ENCODE measurements at places on chromosomes 7 and 10. TPM values are rescaled to one million over a fixed set of nuclear protein-coding genes. Genes with fewer than 3 reads are reported as not detected.

DNA sequence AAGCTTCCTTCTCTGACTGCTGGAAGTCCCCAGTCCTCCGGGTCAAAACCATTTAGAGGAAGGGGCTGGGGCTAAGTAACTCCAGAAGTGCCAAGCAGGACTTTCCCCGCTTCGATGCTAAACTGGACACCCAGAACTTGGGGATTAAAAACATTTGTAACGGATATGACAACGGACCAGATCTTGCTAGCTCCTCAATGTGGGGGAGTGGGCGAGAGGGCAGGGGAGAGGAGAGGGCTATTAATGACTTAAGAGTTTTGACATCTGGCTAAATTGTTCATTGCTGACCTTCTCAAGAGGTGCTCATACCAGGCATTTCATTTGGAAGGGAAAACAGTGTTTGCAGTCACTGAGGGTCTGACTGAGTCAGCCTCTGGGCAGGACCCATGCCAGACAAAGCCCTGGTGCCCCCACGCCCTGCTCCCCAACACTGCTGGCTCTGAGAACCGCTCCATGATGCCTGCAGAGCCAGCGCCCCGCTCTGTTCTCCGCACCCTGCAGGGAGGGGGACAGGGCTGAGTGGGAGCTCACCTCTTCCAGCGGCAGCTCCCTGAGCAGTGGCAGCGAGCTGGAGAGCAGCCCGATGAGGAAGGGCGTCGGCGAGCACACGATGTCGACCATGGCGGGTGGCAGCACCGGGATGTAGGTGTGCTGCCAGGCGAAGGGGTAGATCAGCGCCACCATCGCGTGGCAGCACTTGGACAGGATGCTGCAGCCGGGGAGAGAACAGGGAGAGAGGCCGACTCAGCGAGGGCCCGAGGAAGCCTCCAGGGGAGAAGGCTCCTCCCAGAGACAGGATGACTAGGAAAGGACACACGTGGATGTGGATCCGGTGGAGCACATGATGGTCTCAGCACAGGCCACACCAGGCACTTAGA is 47.7 kb upstream of the MKRN1 start:
- H3K4me3 ChIP-seq, result no peak overlapping the region
- peaks cover 6% of the 10 kb centered on the region for H3K4me1 ChIP-seq
- DNase-seq, result no peak

DNA sequence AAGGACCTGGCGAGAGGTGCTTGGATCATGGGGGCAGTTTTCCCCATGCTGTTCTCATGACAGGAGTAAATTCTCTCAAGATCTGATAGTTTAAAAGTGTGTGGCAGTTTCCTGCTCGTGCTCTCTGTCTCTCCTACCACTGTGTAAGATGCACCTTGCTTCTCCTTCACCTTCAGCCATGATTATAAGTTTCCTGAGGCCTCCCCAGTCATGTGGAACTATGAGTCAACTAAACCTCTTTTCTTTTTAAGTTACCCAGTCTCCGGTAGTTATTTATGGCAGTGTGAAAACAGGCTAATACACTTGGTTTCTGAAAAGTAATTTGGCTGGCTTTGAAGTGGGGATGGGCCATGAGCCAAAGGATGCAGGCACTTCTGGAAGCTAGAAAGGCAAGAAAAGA is 268.0 kb upstream of the KAT6B start:
- no peaks in the 10 kb centered on the region for H3K4me1 ChIP-seq
- DNase-seq, result no peak
- no peak overlapping the region for H3K27ac ChIP-seq
- H3K4me3 ChIP-seq, result no peak overlapping the region

DNA sequence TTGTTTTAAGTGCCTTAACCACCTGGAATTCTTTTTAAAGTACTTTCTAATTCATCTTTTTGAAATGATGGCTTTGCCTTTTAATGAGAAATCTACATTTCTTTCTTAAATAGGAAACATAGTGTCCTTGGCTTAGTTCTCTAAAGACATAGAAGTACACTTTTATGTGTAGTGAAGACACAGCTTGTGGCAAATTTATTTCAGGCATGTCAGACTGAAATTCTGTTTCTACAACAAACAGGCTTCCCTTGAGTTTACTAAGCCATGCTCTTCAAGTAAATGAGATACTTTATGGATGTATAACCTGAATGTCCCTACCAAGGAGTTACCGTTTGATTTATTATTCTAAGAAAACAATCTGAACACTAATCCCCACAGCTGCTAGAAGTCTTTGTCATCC is 136.9 kb upstream of the MAGI2 start:
- no peaks in the 10 kb centered on the region for H3K27me3 ChIP-seq
- H3K4me1 ChIP-seq, result no peaks in the 10 kb centered on the region
- no peak for DNase-seq
- H3K27ac ChIP-seq, result no peak overlapping the region
- no peak overlapping the region for H3K4me3 ChIP-seq

- no peaks in the 10 kb centered on the region for H3K27me3 ChIP-seq
- no peak overlapping the region for H3K27ac ChIP-seq
- DNase-seq, result no peak
- no peaks in the 10 kb centered on the region for H3K4me1 ChIP-seq
- no peak overlapping the region for H3K4me3 ChIP-seq
These were observed 11.2 kb downstream of the C10orf120 start for GRCh38 chr10:122688293-122688989.

DNA sequence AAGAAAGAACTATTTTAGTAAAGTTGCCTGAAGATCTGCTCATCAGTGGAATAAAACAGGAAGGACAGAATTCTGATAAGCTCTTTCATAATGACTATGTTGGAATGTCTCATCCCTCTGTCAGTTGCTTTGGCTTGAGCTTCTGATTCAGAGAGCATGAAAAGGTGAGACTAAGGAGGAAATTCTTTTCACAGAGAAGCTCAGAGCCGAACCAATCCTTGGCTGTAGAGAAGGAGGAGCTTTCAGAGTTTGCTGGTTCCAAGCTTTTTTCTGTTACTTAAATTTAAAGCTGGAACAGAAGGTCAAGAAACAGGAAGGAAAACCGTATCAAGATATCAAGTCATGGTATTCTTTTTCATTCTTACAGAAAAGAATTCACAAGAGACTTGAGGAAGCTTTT is 24.0 kb downstream of the GSTO2 start:
- no peak overlapping the region for H3K27ac ChIP-seq
- no peaks in the 10 kb centered on the region for H3K36me3 ChIP-seq
- H3K4me3 ChIP-seq, result no peak overlapping the region
- DNase-seq, result no peak
- H3K27me3 ChIP-seq, result no peaks in the 10 kb centered on the region

MMRN2 gene
- total RNA-seq, result 7.1 TPM
